ENCODE measurements at places on chromosomes 4 and X.

- DNase-seq = no peak
These were observed 964.3 kb upstream of the TENM3 start for GRCh38 chr4:181278941-181279340.

DNA sequence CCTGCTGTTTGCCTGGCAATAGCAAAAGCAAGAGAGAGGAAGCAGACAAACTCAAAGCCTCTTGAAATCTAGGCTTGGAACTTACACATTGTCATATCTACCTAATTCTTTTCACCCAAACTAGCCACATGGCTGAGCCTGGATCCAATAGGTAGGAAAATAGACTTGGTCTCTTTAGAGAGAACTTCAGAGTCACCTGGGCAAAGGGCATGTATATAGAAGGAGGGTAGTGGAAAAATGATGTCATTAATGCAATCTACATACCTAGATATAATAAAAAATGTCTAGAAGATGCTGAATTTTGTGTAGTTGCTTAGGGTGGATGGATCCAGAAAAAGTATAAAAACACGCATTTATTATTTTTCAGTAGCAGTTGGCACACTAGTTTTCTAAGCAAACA is 237.0 kb upstream of the GEMIN8 start:
- DNase-seq = no peak

GRCh38 chr4:8727546-8728510 is 135.3 kb downstream of the CPZ start:
- DNase-seq = no peak

GRCh38 chr4:165668694-165669093 is 204.3 kb upstream of the TLL1 start:
- DNase-seq = no peak

DNA sequence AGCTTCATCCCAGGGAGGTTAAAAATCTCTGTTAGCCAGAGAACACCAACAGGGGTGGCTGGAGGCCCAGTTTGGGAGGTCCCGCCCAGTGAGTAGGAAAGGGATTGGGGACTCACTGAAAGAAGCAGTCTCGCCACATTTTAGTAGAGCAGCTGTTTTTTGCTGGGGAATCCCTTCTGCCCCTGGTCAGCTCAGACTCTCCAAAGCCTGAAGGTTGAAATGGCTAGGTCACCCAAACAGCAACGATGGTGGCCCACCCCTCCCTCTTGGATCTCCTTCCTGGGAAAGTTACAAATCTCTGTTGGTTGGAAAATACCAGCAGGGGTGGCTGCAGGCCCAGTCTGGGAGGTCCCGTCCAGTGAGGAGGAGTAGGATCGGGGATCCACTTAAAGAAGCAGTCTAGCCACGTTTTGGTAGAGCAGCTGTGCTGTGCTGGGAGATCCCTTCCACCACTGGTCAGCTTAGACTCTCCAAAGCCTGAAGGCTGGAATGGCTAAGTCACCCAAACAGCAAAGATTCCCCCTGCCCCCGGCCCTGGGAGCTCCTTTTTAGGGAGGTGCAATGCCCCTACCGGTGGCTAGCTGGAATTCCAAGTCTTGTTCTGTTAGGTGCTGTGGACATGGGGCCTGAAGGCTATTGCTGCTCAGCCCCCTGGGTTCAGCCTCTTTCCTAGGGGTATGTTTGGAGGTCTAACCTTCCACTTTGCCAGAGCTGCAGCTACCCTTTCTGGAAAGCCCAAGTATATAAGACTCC is 40.0 kb upstream of the TEX13A start:
- DNase-seq = no peak

DNA sequence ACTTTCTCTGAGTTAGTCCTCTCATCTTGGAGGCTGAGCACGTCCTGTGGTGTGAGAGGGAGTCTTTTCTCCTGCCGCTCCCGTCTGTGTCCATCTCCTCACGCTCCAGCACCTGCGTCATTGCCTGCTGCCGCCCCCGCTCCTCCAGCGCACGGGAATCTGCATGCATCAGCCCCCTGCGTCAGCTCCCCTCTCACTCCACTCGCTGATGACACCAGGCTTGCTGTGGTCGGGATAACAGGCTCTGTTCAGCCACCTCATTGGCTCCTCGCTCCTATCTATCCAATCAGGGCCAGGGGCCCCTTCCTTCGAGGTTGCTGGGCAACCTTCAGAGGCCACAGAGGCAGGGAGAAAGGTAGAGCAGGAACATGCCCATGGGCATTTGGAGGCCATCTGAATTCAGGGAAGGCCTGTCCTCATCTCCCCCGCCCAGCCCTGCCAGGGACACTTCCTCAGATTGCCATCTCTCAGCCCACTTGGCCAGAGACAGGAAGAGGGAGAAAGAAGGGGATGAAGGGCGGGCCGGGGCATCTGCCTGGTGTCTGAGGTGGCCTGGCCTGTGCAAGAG is 9.3 kb downstream of the ZNF185 start:
- DNase-seq = no peak

GRCh38 chr4:69831646-69832325 is 28.2 kb downstream of the SULT1E1 start:
- DNase-seq = no peak

All from activated CD4-positive, alpha-beta T cell treated with anti-CD3 and anti-CD28 coated beads, Interleukin-2, amount 50 U/mL, for 24 hours (primary cell).